ENCODE measurements at places on chromosomes 13 and 19. TPM values are rescaled to one million over a fixed set of nuclear protein-coding genes. Genes with fewer than 3 reads are reported as not detected.

The MAP4K1 gene
- total RNA-seq = 2.9 TPM

The ZNF729 gene
- 0.10 TPM for total RNA-seq

The LRFN3 gene
- total RNA-seq = 3.0 TPM

The MFSD12 gene
- 20.6 TPM for total RNA-seq

The TTC9B gene
- not detected for total RNA-seq

The FXYD1 gene
- 44.2 TPM for total RNA-seq

The CELF5 gene
- 0.10 TPM for total RNA-seq

The FCAR gene
- total RNA-seq = 2.6 TPM

The NLRP9 gene
- not detected for total RNA-seq

The ZSWIM4 gene
- 10.6 TPM for total RNA-seq

The FAM216B gene
- not detected for total RNA-seq

The HCST gene
- not detected for total RNA-seq

The ZNF492 gene
- total RNA-seq = 1.6 TPM

The C13orf42 gene
- not detected for total RNA-seq

The ZNF625 gene
- total RNA-seq = 16.9 TPM

GRCh38 chr13:79297128-79297527 is 108.9 kb downstream of the RBM26 start:
- DNase-seq = no peak

DNA sequence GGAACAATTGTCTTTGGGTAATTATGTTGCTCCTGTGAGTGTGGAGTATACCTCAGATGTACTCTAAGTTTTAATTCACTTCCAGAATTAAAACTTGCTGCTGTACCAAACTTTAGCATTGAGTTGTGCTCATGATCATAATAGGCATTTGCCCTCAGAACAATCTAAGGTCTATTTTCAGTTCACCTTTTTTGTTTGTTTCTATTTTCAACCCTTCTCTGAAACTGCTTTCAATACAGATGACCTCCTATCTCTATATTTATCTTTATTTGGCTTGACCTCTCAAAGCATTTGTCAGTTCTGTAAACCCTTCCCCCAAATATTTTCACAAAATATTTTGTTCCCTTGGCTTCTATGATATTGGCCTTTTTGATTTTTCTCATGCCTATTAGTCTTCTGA is 873.0 kb downstream of the OLFM4 start:
- DNase-seq = no peak

DNA sequence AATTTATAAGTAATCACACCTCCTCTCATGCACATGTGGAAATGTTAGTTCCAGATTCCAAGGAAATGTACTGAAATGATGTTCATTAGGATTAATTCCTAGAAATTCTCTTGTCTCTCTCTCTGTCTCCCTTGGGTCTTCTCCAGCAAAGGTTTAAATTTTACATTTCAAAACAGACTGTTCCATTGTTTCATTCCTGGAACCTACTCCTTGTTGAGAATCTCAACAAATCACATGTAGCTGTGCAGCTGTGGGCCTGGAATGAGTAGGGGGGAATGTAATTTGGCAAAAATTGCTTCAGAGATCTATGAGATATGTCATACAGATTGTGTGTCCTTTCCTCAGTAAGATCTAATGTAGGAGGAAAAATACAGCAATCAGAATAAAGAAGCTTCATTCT is 46.2 kb upstream of the RFXAP start:
- DNase-seq = peak; percentile 68

DNA sequence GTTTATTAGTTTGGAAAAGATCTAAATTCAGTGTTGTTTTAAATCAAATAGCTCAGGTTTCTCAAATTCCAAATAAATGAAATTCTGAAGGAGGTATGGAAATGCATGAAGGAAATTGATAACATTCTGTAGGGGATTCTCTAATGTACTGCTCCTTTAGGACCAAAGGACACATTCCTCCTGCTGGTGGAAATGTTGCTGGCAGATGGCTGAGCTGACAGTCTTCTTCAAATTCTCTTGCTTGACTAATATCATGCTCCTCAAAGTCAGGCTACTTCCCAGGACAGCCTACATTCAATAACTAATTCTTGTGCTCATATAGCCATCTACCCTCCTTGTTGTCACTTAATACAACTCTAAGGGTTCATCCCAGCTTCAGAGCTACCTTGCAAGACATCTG is 1118.5 kb downstream of the PCDH9 start:
- DNase-seq = no peak

- no peak for DNase-seq
These were observed 498.1 kb downstream of the GPC5 start for GRCh38 chr13:91896547-91896946.

DNA sequence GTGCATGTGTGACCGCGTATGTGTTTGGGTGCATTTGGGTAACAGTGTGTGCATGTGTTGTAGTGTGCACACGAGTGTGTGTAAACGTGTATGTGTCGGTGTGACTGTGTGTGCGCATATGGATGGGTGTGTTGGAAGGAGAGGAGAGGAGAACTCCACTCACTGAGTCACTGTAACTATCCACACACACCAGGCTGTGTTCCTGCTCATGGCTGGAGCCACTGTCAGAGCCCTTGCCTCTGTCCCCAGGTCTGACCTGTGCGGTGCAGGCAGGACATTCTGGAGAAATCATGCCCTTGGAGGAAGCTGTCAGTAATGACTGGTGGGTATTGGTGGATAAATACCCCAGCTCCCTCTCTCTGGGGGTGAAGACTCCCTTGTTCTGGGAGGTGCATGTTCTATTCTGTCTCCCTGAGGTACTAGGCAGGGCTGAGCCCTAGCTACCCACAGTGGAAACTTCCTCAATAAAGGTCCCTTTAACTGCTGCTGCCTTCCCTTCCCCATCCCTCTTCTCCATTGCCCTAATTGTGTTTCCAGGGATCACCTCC is 48.4 kb downstream of the CYP4F22 start:
- no peak for DNase-seq

GRCh38 chr13:48858122-48858902 is 117.4 kb upstream of the FNDC3A start:
- no peak for DNase-seq

- peak; percentile 97 for DNase-seq
These were observed at the start of gene RABAC1 for GRCh38 chr19:41959056-41960053. Gene RABAC1, minus strand, starts transcription at chr19:41959321. Its CDS starts 29 bp downstream, at chr19:41959292.

DNA sequence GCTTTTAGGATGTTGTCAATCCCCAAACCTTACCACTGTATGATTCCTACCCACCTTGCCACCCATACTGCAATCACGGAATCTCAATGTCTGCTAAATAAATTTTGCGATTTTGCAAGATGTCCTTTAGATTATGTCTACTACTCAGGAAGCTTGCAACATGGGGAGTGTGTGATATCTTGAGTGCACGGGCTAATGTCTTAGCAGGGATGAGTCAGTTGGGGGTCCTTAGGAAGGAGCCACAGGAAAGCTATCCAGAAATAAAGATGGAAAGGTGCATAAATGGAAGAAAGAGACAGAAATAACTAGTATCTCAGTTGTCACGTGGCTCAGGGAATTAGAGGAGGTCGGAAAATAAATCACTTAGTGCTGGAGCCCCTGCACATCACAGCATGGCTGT is 77.1 kb downstream of the NALCN start:
- no peak for DNase-seq

DNA sequence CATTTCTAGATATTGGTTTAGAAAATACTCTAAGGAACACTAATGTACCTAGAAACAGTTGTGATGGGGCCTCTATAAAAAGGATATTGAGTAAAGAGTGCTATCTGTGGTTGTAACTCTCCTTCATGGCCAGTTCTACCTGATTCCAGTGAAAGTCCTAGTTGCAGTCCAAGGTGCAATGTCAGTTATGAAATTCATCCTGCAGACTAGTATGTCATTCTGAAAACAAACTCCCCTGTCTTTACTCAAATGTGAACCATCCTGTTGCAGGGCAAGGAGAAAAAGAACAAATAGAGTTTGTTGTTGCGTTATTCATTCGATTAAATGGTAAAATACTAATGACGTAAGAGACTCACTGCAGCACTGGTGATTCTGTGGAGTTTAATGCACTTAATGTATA is 18.3 kb upstream of the N4BP2L1 start:
- DNase-seq = no peak

GRCh38 chr19:29525901-29526729 is at the start of gene VSTM2B:
Gene VSTM2B, plus strand, starts transcription at chr19:29525994. Its CDS starts 590 bp downstream, at chr19:29526584.
- no peak for DNase-seq

GRCh38 chr13:78686461-78686860 is 27.5 kb upstream of the OBI1 start:
- DNase-seq = no peak

GRCh38 chr13:48749699-48750473 is 96.2 kb downstream of the CYSLTR2 start:
- DNase-seq = peak; percentile 52

GRCh38 chr19:39509233-39509632 is 5.7 kb upstream of the SELENOV start:
- no peak for DNase-seq

- no peak for DNase-seq
These were observed 20.3 kb upstream of the EIF3G start for GRCh38 chr19:10139952-10140351.

- DNase-seq = no peak
These were observed 4.3 kb upstream of the LENG8 start for GRCh38 chr19:54444737-54445136.

- no peak for DNase-seq
These were observed 13.1 kb downstream of the TNFSF9 start for GRCh38 chr19:6543866-6544347.

DNA sequence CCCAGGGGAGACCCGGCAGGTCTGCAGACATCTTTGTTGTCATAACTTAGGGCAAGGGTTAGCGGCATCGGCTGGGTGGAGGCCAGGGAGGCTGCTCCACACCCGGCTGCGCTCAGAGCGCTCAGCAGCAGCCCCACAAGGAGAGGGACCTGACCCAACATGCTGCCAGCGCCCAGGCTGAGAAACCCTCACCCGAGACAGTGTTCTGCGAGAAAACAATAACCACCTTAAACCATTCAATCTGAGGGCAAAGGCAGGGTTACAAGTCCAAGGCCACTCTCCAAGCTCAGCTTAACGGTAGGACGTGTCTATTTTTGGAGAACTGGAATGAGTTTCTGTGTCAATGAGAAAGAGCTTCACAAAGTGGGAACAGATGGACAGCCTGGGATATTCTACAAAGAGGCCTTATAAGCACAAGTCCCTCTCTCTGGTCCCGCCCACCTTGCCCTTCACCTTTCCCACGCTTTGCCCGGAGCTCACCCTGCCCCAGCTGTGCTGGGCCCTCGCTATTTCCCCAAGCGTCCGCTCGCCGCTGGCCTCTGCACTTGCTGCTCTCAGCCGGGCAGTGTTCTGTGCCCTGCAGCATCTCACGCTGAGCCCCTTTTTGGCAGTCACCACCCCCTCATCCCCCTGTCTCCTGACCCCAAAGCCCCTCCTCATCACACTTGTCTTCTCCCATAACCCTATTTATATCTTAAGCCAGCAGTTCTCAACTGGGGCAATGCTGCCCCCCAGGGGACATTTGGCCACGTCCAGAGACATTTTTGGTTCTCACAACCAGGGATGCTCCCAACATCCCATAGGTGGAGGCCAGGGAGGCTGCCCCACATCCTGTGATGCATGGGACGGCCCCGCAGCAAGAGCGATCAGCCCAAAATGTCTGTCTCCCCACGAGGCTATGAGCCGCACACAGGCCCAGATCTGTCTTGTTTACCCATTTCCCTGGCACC is 17.6 kb downstream of the PPP1R12C start:
- DNase-seq = peak; percentile 34

DNA sequence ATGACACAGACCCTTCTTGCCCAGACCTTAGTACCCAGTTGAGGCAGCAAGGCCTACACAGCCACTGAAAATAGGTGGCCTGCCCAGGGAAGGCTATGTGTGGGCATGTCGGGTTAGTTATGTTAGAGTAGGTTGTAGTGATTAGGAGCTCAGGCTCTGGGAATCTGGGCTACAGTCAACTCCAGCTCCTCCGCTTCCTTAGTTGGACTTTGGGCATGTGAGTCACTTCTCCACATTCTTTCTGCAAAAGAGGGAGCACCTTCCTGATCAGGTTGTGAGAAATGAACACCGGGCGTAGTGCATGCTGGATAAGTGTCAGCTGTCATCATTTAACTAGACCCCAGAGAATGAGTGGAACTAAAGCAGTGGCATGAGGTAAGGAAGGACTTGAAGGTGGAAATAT is 64.8 kb downstream of the ARHGAP35 start:
- no peak for DNase-seq

DNA sequence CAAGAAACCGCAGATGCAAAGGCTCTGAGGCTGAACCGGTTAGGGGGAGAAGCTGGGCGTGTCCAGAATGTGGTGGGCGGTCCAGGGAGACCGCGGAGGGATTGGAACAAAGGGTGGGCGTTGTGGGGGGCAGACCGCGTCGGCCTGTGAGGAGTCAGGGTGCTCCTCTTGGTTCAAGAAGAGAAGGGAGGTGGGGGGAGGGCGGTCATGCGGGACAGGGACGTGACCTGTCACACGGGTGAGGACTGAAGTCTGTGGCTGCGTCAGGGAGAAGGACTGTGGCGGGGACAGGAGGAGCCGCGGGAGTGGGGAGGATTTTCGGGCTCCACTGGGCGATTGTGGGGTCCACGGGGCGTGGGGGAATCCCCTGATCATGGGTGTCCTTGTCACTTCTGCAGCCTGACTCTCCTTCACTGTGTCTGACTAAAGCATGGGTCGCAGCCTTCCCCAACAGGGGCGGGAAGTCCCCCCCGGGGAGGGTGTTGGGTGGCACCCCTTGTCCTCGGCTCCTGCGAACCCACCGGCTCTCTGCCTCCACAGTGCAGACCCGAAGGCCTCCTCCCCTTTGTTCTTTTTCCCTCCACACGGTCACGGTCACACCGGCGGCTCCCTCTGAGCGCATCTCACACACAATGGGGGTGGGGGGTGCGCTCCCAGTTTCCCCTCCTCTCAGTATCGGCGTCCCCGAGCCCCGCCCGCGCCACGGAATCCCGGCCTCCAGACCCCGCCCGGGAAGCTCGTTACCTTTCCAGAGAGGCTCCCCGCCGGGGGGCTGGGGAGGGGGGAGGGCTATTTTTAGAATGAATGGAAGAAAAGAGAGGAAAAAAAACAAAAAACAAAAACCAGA is 16.4 kb upstream of the KCNN1 start:
- no peak for DNase-seq

- no peak for DNase-seq
These were observed 21.1 kb downstream of the CLEC17A start for GRCh38 chr19:14603990-14604387.

DNA sequence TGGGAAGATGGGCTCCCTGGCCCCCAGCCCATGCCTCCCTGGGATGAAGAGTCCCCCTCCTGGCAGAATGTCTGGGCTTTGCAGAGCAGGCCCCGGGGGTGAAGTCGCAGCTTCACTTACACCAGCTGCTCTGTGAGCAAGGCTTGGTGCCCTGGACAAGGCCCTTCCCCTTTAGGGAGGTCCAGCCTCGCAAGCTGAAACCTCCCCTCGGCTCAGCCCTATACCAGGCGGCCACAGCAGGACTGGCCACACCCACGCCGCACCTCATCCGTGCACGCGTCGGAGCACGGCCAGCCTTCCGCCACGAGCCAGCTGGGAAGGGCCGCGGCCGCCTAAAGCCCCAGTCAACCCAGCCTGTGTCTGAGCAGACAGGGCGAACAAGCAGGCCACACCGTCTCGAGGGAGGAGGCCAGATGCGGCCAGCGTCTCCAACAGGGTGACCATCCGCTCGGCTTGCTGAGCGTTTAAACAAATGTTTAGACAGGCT is 83.2 kb upstream of the MCF2L start:
- peak; percentile 94 for DNase-seq

DNA sequence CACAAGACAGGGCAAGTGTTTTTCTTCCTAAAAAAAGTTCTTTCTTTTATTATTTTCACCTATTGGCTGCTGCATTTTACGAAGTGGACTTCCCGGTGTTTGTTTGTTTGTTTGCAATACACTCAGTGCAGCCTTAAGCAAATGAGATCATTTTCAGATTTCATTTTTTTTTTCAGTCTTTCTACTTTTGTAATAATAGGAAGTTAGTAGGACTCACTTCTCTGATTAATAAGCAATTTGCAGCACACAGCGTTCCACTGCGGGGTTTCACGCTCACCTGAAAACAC is 128.3 kb downstream of the STK24 start:
- DNase-seq = no peak

Data from tongue (tissue), 3 donors.